ENCODE measurements at places on chromosomes 4 and X.

DNA sequence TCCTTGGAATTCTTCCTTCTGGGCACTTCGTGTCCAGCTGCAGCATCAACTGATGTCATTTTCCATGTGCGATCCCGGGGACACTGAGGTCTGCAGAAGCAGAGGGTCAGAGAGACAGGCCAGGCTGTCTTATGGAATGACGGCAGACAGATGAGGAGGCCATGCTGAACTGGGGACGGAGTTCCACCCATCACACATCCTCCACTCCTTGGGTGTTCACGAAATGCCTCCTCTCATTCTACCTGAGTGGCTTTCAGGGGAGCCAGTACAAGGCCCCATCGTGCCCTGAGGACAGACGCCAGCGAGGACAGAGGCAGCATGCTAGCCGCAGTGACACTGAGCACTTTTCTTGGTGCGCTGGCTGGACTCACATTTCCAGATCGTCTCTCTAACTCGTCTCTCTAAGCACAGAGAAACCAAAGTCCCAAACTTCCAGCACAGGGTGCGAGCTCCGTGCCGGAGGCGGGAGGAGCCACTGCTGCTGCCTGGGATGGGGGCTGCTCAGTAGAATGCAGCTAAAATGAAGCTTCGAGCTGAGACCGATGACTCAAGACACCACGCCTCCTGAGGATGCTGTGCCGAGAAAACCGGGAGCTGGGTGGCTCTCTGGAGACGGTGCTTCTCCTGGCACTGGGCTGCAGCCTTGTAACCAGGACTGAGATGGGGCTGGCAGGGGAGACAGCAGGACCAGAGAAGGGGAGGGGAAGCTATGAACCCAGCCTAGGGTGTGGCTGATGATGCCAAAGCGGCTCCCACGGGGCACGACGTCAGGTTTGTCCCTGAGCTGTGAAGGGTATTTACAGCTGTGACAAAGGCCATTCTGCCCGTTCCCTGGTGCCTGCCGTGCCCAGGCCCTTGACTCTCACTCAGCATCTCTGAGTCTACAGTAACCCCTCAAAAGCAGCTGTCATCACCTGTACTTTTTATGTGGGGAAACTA is 8.2 kb downstream of the ABLIM2 start:
- no peak for DNase-seq

DNA sequence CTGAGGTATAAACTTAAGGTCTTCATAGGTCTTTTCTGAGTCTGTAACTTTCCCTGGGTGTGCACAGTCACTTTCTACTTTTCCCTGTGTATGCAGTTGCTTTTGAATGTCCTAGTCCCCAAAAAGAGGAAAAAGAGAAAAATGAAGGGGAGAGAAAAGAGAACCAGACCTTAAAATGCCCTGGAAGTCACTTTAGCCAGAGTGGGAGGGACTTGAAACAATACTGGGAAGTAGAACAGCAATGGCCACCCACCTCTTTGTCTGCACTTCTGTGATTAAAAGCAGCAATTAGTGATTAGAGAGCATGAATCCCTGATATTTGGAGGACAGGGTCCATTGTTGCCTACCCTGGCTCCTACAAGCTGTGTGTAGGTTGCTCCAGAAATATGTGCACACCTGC is 36.1 kb downstream of the ZCCHC13 start:
- DNase-seq: no peak

GRCh38 chrX:134365904-134366303 is 94.1 kb upstream of the HPRT1 start:
- no peak for DNase-seq

- DNase-seq: no peak
Observed at GRCh38 chr4:43113196-43113595, 220.7 kb downstream of the GRXCR1 start.

DNA sequence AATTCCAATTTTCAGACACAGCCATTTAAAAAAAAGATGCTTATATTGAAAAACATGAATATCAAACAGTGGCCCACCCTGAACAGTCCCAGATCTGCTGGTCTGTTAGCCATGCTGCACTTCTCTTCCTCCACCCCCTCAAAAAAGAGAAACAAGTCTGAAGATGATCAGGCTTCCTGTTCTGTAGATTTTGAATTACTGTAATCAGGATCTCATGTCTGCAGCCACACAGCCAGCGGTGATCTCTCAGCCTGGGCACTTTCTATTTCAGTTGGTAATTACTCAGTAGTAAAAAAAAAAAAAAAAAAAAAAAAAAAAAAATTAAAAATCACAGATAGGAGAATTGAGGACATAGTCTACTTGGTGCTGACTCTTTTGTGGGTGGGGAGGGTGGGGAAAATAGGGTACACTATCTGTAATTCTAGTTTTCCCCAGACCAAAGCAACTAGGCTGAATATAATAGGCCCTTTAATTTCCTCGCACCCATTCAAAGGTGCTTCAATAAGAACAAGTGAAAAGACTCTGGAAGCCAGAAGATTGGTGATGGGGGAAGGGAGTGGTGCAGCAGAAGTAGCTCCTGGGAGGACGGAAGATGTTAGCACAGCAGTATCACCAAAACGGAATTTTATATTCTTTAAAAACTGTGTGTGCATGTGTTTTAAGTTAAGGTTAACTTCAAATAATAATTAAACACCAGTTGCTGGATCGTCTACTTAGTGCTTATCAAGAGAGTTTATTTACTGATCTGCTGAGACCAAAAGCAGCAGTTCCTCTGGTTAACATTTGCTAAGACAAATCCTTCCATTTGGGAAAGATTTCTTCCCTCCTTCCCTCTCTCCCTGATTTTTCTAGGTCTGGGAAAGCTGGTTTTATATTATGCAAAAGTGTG is 47.0 kb downstream of the SPRY1 start:
- DNase-seq: no peak

- DNase-seq: no peak
Observed at GRCh38 chr4:3523628-3524221, 8.5 kb downstream of the LRPAP1 start.

DNA sequence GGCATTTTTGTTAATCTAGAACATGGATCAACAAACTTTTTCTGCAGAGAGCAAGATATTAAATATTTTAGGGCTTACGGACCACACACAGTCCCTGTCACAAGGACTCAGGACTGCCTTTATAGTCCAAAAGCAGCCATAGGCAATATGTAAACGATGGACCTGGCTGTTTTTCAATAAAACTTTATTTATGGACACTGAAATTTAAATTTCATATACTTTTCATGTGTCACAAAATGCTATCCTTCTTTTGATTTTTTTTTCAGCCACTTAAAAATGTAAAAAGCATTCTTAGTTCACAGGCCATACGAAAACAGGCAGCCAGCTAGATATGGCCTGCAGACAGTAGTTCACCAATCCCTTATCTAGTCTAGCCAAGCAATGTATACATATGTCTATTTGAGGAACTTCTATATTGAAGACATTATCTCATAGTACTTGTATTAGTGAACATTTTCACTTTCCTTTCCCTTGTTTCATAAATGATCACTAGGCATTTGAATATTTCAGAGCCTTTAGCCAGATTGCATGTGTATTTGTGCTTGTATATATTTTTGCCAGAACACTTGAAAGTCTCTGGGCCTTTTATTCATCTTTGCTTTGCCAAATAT is 350.9 kb downstream of the RPA4 start:
- DNase-seq: no peak

GRCh38 chr4:16450724-16451123 is 224.5 kb upstream of the TAPT1 start:
- peak; percentile 32 for DNase-seq

DNA sequence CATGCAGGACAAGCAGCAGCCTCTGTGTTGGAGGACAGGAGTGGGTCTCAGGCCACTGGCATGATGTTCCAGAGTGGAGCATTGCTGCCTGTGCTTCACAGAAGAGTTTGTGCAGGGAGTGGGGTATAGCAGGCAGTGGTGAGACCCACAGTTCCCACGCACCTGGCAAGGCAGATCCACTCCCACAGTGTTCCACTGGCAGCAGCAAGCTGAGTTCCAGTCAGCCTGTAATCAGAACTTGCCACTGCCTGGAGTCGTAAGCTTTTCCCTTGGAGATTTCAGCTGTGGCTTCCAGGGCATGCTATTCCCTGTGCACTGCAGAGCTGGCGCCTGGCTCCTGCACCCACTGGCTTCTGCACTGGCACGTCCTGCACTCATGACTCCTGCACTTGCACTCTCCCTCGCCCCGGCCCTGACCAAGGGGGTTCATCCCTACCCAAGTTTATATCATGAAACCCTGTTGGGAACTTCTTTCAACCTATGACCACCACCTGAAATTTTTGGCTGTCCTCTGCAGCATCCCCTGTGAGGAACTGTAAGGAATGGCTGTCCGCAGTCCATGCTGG is 1144.3 kb downstream of the RAPGEF2 start:
- DNase-seq: no peak

Measured in AG08395 (cell line).